Tibial nerve (tissue), 4 donors: ENCODE measurements at places on chromosomes 16 and 17. TPM values are rescaled to one million over a fixed set of nuclear protein-coding genes. Genes with fewer than 3 reads are reported as not detected.

- no peak for DNase-seq
Measured at GRCh38 chr16:73161977-73162376, 114.0 kb upstream of the ZFHX3 start.

DNA sequence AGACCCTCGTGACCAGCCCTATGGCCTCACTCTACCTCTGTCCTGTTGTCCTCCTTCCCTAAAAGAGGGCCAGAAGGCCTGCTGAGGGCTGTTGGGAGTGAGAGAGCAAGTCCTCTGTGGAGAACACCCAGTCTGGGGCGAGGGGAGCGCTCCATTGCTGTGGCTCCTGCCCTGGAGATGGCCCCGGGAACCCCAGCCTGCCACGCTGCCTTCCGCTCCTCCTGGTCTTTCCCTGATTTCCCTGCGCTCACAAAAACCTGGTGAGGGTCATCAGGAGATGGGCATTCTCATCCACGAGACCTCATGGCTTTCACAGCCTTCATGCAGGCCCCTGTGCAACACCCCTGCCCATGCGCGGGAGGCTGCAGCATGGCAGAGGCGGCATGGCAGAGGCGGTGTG is 21.2 kb downstream of the DRC3 start:
- DNase-seq: no peak

GRCh38 chr17:67520916-67521774 is 144.1 kb downstream of the PITPNC1 start:
- DNase-seq: no peak

GRCh38 chr17:43683928-43684653 is 22.4 kb upstream of the MEOX1 start:
- DNase-seq: no peak

DNA sequence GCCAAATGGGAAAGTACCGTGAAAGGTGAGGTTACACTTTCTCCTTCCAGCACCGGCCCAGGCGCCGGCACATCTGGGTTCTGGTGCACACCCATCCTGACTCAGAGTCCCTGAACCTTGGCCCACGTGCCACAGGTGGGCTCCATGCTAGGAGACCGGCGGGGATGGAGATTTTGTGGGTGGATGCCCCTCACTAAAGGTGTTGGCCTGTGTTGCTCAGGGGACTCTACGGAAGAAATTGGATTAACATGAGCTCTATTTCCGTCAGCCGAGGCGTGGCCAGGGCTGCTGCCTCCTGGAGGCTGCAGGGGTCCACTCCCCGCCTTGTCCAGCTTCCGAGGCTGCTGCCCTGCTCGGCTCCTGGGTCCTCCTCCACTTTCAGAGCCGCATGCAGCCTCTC is 30.8 kb downstream of the FBXO31 start:
- no peak for DNase-seq

DNA sequence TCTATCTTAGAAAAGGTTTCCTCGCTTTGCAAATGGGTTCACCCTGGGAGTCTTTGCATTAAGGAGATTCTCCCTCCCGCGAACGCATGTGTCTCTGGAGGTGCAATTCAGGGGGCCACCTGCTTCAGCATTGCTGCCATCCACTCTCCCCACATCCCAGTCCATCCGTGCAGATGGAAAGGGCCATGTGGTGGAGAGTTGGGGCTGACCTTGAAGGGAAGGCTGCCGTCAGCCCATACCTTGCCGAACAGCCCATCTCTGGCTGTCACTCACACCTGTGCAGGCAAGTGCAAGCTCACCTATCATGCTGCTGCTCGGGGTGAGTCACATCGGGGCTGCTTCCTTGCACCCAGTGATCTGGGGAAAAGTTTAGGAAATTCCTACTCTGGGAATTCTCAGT is 106.1 kb downstream of the ZNF423 start:
- no peak for DNase-seq

DNA sequence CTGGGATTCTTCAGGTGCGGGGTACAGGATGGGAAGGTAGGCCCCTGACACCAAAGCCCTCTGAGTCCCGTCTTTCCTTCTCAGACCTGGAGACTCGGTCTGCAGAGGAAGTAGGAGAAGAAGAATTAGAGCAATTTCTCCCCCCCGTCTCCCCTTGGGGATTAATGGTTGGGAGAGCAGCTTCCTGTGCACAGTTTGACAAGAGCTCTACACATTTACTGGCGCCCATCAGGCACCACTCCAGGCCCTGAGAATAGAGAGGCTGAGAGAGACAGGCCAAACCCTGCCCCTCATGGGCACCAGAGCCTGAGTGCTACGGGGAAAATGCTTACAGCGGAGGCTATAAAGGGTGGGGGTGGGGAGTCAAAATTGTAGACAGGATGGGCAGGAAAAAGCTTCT is 3.5 kb upstream of the C16orf74 start:
- DNase-seq: no peak

DNA sequence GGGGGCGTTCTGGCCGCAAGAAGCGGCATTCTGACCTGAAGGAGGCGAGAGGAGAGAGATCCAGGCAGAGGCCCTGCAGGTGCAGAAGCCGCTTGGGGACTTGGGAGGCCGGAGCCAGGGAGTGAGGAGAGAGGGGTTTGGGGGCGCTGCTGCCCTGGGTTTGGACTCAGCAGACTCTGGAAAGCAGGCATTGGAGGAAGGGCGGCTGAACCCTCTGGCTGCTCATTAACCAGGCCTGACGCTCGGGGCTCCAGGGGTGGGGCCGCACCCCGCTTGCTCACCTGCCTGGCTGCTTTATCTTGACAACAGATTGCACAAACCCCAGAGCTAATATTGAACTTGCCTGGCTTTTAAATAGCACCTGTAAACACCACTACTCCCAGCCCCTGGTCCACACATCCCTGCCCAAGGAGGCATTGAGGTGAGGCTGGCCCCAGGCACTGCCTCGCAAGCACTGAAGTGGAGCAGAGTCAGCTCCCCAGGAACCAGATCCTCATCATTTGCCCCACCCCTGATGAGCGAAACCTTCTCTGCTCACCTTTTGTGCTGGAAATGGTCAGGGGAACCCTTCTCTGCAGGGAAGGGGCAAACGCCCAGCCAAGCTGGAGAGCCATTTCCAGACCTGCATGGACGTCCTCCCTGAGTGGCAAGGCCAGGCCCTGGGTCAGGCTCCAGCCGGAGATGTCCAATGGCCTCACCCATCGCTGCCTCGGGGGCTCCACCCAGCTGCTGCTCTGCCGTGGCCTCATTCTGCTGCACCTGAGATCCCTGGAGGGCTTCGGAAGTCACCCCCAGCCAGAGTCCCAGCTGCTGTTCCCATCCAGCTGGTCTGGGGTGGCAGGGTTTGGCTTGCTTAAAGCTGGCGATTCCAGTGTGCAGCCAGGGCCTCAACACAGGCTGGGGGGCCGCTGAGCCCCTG is 190.2 kb upstream of the GSE1 start:
- DNase-seq: no peak

GRCh38 chr17:39946551-39947330 is 16.1 kb upstream of the GSDMA start:
- DNase-seq: no peak

DNA sequence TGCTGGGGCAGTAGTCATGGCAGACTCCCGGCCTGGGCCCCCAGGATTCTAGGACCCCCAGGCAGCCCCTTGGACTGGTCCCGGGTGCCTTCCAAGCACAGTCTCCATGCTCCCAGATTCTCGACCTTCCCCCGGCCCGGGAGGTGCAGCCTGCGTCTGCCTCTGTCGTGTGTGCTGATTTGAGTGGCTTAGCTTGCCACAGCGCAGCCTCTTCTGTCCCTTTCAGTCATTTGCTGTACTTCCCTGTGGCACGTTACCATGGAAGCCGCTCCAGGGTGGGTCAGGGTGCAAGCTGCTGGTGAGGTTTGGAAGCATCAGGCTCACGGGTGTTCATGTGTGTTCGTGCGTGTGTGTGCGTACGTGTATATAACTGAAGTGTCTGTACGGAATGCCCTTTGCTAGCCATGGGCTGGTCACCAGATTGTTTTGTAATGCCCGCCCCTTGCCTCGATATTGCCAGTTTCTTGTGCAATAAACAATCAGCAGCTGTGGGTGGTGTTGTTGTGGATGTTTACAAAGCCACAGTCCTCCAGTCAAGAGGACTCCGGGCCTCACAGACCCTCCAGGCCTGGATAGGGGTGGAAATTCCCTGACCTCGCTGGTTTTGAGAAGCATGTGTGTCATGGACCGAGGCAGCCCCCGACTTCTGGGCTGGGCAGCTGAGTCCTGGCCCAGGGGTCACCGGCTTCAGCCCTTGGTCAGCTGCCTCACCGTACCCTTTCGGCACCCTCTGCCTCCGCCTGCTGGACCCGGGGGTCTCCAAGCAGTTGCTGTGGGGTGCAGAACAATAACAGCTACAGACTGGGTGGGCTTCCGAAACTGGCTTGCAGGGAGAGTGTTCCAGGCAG is 9.7 kb upstream of the CLEC18A start:
- peak; percentile 4 for DNase-seq

GRCh38 chr16:74736531-74737157 is 36.0 kb upstream of the MLKL start:
- no peak for DNase-seq

DNA sequence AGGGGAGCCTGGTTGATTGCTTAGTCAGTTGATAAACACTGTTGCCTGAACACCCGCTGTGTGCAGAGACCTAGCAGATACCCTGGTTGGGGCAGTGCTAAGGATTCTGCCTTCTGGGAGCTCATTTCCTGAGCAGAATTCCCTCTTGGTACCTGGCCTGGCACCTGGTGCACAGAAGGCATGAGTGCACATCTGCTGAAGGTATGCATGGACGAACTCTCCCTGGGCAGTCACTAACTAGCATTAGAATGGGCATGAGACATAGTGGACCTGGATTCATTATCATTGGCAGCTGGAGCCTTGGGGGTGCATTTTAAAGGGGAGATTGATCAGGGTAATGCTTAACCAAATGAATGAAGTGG is 13.1 kb downstream of the ADCY7 start:
- no peak for DNase-seq

DNA sequence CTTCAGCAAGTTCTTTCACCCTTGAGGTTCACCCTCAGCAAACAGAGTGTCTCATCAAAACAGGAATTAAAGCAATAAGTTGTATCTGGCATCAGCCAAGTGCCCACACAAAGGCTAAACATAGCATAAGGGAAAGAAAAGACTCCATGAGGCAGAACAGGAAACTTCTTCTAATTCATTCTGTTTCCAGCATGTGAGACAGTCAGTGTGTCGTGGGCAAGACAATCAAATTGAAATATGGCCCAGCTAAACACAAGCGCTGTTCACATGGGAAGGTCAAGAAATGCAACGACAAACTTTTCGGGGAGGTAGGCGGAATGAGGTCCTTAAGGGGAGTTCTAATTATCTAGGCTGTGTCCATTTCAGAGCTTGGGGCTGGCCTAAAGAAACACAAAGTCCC is 393.4 kb downstream of the HAPSTR1 start:
- no peak for DNase-seq

DNA sequence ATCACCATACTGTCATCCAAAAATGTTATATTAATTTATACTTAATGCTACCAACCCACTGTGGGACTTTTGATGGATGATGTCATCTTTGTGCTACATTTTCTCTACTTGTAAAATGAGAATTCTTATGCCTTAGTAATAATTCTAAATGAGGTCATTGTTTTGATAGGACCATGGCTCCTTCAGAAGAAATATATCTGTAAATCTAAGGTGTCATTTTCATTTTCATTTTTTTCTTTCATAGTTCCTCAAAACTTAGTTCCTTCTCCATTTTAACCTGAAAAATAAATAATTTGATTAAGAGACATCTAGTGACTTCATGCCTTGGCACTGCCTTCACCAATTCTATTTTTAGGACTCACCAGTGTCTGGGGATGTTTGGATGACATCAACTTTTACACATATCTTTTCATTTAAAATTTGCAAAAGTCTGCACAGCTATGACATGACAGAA is 48.7 kb downstream of the GPRC5B start:
- no peak for DNase-seq

GRCh38 chr17:61415374-61416210 is 15.9 kb downstream of the TBX2 start:
- DNase-seq: no peak

DNA sequence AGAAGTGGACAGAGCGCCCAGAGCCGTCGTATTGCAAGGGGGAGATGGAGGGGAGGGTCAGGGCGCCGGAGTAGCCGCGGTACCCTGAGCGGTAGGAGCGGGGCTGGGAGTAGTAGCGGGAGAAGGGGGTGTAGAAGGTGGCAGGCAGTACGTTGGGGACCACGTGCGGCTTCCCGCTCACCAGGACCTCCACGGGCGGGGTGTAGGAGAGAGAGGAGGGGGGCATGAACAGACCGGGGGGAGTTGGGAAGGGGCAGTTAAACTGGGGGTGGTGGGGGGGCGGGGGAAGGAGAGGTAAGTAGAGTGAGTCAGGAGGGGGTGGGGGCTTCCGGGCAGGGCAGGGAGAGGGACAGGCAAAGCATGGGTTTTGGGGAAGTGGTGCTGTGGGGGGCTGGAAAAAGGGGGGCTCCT is 16.8 kb downstream of the ST6GALNAC2 start:
- no peak for DNase-seq

GRCh38 chr17:17812211-17813054 is 24.4 kb downstream of the SREBF1 start:
- peak; percentile 85 for DNase-seq

- DNase-seq: no peak
Measured at GRCh38 chr17:73423159-73423715, 111.4 kb upstream of the CDC42EP4 start.

- no peak for DNase-seq
Measured at GRCh38 chr16:64292953-64293352, 828.9 kb downstream of the CDH11 start.

DNA sequence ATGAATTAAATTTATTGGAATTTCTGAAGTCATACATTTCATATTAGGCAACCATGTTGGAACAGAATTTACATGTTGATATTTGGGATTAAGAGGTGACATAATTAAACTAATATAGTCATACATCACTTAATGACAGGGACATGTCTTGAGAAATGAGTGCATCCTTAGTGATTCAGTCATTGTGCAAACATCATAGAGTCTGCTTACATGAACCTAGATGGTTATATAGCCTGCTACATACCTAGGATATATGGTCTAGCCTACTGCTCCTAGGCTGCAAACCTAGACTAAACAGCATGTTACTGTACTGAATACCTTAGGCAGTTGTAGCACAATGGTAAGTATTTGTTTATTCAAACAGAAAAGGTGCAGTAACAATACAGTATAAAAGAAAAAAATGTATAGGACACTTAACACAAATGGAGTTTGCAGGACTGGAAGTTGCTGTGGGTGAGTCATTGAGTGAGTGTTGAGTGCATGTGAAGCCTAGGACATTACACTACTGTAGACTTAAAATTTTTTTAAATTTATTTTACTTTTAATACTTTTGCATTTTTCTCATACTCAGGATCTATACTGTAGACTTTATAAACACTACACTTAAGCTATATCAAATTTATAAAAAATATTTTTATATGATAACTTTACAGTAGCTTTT is 85.6 kb downstream of the OMG start:
- DNase-seq: no peak

- no peak for DNase-seq
Measured at GRCh38 chr17:13476720-13477119, 125.0 kb downstream of the HS3ST3A1 start.

- DNase-seq: no peak
Measured at GRCh38 chr17:62191390-62192361, 126.6 kb upstream of the MED13 start.

LLGL2 gene
- total RNA-seq: 18.4 TPM

DNAAF8 gene
- 1.1 TPM for total RNA-seq

C1QL1 gene
- total RNA-seq: 9.8 TPM

SULT1A4 gene
- 14.4 TPM for total RNA-seq

SLC25A10 gene
- total RNA-seq: 10.8 TPM

XAF1 gene
- total RNA-seq: 50.2 TPM

YWHAE gene
- total RNA-seq: 765 TPM

NPTX1 gene
- not detected for total RNA-seq

TEFM gene
- total RNA-seq: 21.8 TPM

OTOP2 gene
- total RNA-seq: not detected

CACNA1H gene
- 12.0 TPM for total RNA-seq

HAS3 gene
- total RNA-seq: 0.90 TPM

TMEM132E gene
- total RNA-seq: not detected

TGFB1I1 gene
- 64.1 TPM for total RNA-seq

IGSF6 gene
- 1.3 TPM for total RNA-seq

AGRP gene
- not detected for total RNA-seq

ABCC11 gene
- total RNA-seq: not detected
